ENCODE measurements at places on chromosomes 2 and 18. TPM values are rescaled to one million over a fixed set of nuclear protein-coding genes. Genes with fewer than 3 reads are reported as not detected.

The ZSWIM2 gene
- total RNA-seq: not detected

The IL1RL1 gene
- 2.8 TPM for total RNA-seq

The FAM110C gene
- 0.30 TPM for total RNA-seq

The SCN7A gene
- total RNA-seq: not detected

The ASXL3 gene
- not detected for total RNA-seq

The STPG4 gene
- total RNA-seq: 0.15 TPM

The FSHR gene
- not detected for total RNA-seq

The CDH7 gene
- 0.08 TPM for total RNA-seq

The SULT1C4 gene
- not detected for total RNA-seq

The CCDC178 gene
- total RNA-seq: not detected

The PDE11A gene
- 0.04 TPM for total RNA-seq

Data from A375 (cell line).